Pons (tissue), 1 donor: ENCODE measurements at places on chromosomes 7 and 10.
A peak's percentile ranks its signal among the peaks of the same experiment; 100 is the strongest.

GRCh38 chr10:119670717-119671116 is 19.5 kb downstream of the BAG3 start:
- no peak for DNase-seq

GRCh38 chr7:142969183-142969582 is 7.0 kb upstream of the KEL start:
- peak; percentile 12 for DNase-seq

- no peak for DNase-seq
Measured at GRCh38 chr10:124287071-124287685, 131.5 kb downstream of the OAT start.

DNA sequence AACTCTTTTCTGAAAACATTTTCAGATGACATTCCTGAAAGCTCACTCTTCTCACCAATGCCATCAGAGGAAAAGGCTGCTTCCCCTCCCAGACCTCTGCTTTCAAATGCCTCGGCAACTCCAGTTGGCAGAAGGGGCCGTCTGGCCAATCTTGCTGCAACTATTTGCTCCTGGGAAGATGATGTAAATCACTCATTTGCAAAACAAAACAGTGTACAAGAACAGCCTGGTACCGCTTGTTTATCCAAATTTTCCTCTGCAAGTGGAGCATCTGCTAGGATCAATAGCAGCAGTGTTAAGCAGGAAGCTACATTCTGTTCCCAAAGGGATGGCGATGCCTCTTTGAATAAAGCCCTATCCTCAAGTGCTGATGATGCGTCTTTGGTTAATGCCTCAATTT is 16.5 kb downstream of the ANLN start:
- peak; percentile 99 for DNase-seq

DNA sequence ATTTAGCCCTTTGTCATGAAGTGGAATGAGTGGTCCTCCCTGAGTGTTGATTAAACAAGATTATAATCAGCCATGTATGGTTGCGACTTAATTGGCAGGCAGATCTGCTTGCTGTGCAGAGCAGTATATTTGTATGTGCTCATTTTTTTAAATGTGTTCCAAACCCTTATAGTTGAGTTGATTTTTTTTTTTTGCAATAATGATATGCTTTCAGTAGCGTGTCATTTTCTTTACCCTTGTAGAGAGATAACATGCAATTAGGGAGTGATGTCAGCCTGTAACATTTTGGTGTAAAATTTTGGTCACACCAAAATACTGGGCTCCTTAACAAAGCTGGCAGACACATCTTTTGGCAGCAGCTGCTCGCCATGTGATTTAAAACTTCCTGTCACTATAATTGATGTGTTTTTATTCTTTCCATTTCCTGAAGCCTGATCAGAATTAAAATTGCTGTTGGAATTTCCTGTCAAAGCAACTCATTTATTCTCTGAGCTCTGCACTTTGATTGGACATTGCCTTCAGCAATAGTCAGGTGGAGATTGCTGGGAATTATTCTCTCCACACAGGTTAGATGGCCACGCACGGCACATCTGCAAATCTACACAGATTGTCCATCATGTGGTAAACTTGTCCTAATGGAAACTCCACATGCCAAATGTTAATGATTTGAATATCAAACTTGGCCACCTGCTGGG is 125.3 kb downstream of the DYNC1I1 start:
- no peak for DNase-seq

- no peak for DNase-seq
Measured at GRCh38 chr7:158241919-158242318, 345.7 kb downstream of the PTPRN2 start.

- peak; percentile 66 for DNase-seq
Measured at GRCh38 chr10:125016611-125017202, 74.8 kb downstream of the ZRANB1 start.

DNA sequence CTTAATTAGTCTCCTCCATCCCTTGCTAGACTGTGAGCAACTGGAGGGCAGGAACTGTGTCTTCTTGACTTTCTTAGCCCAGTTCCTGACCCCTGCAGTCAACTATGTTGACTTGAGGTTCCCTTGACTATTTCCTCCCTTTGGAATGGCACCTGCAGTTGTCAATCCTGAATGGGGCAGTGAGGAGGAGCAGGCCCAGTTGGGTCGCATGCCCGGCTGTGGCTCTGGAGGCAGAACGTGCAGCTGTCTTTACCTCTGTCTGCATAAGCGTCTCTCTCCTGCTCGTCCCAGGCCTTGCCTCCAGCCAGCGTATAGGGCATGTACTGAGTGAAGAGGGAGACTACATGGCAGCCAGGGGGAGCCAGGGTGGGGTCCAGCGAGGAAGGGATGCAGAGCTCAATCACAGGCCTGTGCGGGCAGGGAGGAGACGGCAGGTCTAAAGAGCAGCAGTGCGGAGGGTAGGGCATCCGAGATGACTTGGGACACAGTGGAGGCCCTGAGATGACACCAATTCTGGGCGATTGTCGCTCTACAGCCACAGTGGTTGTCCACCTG is 26.8 kb downstream of the PYROXD2 start:
- DNase-seq = no peak

GRCh38 chr10:121332829-121333765 is 265.1 kb downstream of the FGFR2 start:
- peak; percentile 79 for DNase-seq

GRCh38 chr7:158355456-158356065 is 232.1 kb downstream of the PTPRN2 start:
- peak; percentile 24 for DNase-seq

DNA sequence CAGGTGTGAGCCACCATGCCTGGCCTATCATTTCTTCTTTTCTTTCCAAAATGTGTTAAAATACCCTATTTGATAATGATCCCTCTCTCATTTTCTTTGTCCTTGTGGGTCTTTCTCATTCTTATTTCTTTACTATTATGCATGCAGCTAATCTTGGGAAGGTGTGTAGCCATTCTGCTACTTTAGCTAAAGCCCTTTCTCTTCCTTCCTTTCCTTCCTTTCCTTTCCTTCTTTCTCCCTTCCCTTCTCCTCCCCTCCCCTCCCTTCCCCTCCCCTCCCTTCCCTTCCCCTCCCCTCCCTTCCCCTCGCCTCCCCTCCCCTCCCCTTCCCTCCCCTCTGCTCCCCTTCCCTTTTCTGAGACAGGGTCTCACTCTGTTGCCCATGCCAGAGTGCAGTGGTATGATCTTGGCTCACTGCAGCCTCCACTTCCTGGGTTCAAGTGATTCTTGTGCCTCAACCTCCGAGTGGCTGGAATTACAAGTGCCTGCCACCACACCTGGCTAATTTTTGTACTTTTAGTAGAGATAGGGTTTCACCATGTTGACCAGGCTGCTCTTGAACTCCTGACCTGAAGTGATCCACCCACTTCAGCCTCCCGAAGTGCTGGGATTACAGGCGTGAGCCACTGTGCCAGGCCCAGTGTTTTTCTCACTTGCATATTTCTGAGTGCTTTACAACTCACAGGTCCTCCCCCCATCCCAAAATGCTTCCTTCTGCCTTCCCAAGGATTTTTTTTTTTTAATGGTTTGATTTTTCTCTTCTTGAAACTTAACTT is 42.3 kb downstream of the HIP1 start:
- no peak for DNase-seq

DNA sequence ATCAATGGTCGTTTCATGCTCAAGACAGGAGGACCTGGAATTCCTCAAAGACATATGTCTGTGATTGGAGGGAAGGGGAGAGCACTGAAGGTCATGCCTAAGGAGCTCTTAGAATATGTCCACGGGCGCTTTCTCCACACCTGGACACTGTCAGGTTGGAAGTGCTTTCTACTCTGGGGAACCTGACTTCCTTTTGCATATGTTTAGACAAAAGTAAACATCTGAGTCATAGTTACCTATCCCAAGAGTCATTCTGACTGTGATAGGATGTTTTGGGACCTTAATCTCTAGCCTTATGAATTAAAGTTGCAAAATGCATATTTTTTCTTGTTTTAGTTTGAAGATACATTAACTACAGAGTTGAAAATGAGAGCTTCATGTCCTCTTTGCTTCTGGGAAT is 251.7 kb downstream of the KLF6 start:
- DNase-seq = no peak

DNA sequence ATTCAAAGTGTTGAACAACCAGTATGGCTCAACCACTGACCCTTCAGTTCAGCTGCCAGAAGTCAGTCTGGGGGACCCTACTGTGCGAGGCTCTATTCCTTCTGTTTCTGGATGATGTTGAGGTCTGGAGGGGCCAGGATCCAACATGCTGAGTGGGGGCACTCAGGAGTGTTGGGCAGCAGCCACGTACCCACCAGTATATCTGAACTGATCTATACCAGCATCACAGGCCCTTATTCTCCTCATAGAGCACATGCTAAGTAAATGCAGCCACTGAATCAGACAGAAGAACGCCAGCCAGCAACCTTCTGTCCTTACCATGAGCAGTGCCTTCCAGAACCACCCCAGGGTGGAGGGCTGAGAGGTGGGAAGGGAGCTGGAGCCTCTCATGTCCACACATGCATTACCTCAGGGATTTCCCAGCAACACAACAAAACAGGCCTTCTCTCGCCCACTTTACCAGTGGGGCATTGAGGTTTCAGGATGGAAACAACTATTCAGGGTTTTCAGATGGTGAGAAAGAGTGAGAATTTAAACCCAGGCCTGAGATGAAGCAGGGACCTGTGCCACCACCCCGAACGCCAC is 6.8 kb upstream of the MSMB start:
- DNase-seq = no peak

GRCh38 chr7:112206991-112207592 is 597 bp downstream of the ZNF277 start:
- no peak for DNase-seq

GRCh38 chr7:138565071-138565450 is 105.0 kb downstream of the TRIM24 start:
- DNase-seq = no peak

DNA sequence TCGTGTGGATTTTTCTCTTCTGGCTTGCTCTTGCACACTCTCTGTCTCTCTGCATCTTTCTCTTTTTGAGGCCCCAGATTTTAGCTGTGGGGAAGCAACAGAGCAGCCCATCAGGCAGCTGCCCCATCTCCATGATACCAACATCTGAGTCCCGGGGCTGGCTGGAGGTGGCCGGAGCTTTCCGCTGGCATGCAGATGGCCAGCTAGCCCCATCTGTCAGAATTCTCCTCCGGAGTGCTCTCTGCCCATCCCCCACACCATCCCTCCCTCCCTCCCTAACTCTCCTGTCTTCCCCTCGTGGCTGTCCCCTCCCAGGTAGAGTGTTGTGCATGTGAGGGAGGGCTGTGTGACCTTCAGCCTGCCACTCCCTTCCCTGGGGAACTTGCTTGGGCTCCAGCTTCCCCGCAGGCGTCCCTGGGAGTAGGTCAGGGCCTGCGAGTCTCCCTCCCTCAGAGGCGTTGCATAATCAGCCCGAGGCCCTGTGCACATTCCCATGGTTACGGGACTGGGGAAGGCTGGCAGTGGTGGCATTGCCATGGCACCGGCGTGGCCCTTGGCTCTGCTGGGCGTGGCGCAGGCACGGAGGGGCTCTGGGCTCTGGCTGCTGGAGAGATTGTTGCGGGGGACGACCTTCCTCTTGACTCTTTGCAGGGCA is 24.7 kb downstream of the GHRHR start:
- DNase-seq = peak; percentile 29

- DNase-seq = no peak
Measured at GRCh38 chr7:28174901-28175661, 5.5 kb downstream of the JAZF1 start.

DNA sequence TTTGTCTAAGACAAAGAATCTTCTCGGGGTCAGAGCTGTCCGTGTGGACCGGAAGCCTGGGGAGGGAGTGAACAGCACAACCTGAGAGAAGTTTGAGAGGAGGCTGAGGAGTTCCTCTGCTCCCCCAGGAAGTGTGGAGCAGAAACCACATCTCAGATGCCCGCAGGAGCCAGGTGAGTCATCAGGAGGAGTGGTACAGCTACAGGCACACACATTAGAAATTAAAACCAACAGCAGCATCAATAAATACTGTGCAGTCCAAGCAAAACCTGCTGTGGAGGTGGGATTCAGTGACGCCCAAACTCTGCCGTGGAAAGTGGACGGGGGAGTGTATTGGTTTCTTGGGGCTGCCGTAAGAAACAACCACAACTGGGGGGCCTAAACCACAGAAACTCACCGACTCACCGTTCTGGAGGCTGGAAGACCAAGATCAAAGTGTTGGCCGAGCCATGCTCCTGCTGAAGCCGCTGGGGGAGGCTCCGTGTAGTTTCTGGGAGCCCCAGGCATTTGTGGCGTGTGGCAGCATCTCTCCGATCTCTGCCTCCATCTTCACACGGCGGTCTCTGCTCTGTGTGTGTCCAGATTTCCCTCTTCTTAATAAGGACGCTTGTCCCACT is 31.2 kb upstream of the GARS1 start:
- no peak for DNase-seq

DNA sequence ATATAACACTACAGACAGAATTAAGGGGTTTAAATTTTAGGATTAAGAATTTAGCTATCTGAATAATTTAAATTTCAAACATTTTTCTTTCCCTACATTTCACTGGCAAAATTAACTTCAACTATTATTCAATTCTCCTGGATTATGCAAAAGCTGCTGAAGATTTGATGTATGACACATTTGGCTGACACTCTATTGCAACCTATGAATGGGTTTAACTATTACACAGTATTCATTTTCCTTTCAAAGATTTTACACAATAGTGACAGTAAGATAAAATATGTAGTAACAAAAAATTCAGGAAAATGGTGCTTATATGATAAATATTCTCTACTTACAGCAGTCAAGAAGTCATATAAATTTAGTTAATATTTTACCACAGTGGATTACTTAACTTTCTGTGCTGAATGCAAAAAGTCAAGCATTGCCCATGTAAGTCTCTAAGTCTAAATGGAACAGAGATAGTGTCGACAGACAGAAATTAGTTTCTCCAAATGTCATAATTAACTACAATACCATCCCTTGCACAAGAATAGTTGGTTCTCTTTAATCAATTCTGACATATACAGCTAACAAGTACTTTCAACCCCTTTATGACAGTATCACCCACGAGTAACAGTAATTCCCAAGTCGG is 194.1 kb upstream of the FRMD4A start:
- DNase-seq = no peak

- DNase-seq = no peak
Measured at GRCh38 chr10:128739930-128740329, 613.7 kb upstream of the MKI67 start.

GRCh38 chr7:130961128-130961601 is 227.2 kb upstream of the KLF14 start:
- no peak for DNase-seq

DNA sequence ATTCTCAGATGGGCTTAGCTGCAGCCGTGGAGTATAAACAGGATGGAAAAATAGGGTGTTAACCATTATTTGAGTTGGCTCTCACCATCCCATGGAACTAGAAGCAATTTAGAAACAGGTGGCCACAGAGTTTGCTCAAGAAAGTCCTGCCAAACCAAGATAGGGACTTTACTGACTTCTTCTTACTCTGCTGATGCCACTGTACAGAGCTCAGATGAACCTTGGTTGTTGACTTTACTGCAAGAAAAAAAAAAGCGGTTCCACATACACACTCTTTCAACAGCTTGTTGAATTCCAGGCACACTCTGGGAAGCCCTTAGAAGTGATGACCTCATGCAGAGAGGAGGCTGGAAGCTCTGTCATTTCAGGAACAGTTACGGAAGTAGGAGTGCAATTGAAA is 753.4 kb downstream of the NRG3 start:
- DNase-seq = no peak
